H4 (cell line): ENCODE measurements at places on chromosomes 12 and 14. TPM values are rescaled to one million over a fixed set of nuclear protein-coding genes. Genes with fewer than 3 reads are reported as not detected.

Gene NRXN3
- 0.37 and 0.39 TPM in 2 replicates for total RNA-seq

Gene IAPP
- not detected in 2 replicates for total RNA-seq

DNA sequence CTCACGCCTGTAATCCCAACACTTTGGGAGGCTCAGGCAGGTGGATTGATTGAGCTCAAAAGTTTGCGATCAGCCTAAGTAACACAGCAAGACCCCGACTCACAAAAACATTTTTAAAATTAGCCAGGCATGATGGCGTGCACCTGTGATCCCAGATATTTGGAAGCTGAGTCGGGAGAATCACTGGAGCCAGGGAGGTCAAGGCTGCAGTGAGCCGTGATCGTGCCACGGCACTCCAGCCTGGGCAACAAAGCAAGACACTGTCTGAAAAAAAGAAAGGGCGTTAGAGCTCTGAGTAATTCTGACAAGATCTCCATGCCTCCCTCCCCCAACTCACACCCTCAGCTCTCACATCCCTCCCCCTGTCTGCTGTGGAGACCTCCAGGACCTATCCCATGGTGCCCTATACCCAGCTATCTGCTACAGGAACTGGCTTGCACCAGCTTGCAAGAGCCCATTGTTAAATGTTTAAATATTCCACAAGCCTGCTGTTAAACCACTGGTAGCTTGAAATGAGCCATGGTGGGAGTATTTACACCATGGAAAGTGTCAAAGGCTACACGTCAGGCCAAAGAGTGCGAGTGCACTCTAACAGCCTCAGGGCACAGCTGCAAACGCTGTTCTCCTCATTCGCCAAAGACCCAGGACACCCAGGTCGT lies 35.1 kb upstream of the PPP2R5C start:
- DNase-seq: no peak

Gene CPNE6
- total RNA-seq: not detected in 2 replicates

DNA sequence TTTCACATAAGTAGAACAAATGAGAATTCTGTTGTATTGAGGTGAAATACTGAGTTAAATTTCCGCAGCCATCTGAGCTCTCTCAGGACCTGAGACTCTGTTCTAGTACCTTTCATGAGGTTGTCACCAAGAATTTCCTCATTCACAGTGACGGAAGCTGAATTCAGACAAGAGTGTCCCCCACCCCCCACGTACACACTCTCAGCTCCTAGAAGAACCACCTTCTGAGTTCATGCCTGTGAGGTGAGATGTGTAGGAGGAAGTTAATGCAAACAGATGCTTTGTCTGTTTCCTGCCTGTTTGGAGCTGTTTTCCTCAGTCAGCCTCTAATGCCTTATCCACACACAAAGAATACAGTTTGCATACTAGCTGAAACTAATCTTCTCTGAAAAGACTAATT lies 18.2 kb downstream of the BICDL1 start:
- no peak for DNase-seq

GRCh38 chr14:44981198-44981597 lies 19.2 kb downstream of the TOGARAM1 start:
- DNase-seq: no peak

Gene TOX4
- 12.7 and 14.3 TPM in 2 replicates for total RNA-seq

DNA sequence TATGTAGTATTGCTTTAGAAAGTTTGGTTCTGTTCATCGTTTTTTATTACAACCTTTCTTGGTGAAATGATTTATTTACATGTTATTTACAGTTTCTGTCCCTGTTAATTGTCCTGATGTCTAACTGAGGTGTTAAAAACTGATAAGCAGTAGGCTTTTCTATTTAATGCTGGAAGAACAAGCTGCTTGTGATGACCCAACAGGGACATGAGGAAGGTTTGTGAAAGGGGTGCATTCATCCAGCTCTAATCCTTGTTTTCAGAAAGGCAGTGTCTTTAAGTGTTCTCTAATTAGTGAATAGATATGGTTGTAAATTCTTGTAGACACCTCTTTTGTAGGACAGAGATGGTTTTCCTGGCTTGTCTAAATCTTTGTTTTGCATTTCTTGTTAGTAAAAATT lies 191.4 kb downstream of the FOXA1 start:
- DNase-seq: no peak

DNA sequence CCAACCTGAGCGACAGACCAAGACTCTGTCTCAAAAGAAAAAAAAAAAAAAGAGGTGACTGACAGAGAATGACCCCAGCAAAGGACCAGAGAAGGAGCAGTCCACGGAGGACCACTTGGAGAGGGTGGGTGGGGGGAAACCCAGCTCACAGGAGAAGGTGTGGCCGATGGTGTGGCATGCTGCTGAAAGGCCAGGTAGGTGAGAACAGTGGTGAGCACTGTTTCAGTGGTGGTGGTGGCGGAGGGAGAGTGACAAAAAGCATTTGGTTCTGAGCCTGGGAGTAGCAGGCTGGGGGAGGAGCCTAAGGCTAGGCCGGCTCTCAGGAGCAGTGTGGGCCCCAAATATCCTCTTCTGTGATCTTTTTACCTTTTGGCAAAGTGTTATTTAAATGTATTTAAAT lies 63.8 kb downstream of the IRF2BPL start:
- DNase-seq: no peak

DNA sequence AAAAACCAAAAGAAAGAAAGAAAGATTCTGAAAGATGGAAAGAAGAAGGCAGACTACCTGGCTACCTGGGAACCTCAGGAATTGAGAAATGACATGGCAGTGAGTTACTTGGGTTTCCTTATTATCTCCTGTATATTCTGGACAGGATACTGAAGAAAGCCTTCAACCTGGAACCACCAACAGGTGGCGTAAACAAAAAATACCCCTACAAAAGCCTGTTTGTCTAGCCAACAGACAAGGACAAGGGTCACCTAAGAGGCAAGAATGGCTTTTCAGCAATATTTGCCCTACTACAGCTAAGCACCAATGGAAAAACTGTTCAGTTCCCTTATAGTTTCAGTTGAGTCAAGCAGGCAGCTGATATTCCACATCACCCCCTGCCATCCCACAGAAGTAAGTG lies 274.9 kb downstream of the GPHN start:
- DNase-seq: no peak

- no peak for DNase-seq
Observed at GRCh38 chr12:64742416-64742815, 16.8 kb downstream of the GNS start.

DNA sequence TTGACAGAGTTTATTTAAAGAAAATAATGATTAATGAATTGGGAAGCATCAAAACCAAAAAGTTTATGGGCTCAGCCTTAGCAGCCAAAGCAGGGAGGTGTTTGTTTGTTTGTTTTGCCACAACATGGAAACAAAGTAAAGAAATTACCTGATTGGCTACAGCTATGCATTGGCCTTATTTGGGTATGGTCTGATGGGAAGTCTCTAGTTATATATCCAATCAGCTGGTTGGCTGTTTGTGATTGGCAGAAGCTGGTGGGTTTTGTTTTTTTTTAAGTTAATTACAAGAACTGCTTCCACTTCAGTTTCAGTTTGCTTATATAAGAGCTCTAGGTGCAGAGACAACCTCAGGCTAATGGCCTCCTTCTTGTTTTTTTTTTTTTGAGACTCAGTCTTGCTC lies 4.6 kb upstream of the LEMD3 start:
- no peak for DNase-seq

DNA sequence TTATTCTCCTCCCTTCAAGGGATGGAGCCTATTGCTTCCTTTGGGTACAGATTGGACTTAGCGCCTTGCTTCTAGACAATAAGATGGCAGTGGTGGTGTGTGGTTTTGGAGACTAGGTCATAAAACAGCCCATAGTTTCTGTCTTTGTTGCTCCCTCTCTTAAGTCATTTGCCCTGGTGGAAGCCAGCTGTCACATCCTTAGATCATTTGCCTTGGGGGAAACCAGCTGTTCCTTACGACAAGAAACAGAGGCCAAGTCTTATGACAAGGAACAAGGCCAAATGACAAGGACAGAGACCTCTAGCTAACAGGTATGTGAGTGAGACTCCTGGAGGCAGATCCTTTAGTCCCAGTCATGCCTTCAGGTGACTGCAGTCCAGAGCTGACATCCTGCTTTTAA lies 9.2 kb upstream of the PALS1 start:
- DNase-seq: peak; percentile 38

Gene NTS
- 0.08 TPM in 1 of 2 replicates, not detected in the other for total RNA-seq

- no peak for DNase-seq
Observed at GRCh38 chr12:29782871-29783772, 620 bp downstream of the TMTC1 start.

GRCh38 chr12:62448436-62448835 lies 18.2 kb upstream of the MON2 start:
- DNase-seq: no peak

- no peak for DNase-seq
Observed at GRCh38 chr12:44592626-44593025, 283.5 kb downstream of the NELL2 start.

Gene PFKM
- 52.7 and 56.5 TPM in 2 replicates for total RNA-seq

GRCh38 chr14:58607131-58607951 lies 30.4 kb upstream of the DACT1 start:
- DNase-seq: no peak

DNA sequence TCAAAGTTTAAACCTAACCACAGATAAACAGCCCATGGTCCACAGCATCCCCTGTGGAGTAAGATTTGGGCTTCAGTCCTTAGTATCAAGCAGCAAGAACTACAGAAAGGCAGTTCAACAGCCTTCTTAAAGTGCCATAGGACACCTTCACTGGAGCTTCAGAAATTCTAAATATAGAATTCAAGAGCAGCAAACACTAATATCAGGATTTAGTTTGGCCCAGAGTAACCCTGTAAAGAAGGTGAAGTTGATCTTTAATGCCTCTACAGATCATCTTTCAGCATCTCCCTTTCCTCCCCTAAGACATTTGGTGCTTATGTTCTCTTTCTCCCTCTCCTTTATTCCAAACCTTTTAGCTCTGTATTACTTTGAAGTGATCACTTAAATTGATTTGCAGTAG lies 59.5 kb upstream of the ARHGAP5 start:
- DNase-seq: no peak

Gene LBHD2
- total RNA-seq: not detected in 2 replicates

DNA sequence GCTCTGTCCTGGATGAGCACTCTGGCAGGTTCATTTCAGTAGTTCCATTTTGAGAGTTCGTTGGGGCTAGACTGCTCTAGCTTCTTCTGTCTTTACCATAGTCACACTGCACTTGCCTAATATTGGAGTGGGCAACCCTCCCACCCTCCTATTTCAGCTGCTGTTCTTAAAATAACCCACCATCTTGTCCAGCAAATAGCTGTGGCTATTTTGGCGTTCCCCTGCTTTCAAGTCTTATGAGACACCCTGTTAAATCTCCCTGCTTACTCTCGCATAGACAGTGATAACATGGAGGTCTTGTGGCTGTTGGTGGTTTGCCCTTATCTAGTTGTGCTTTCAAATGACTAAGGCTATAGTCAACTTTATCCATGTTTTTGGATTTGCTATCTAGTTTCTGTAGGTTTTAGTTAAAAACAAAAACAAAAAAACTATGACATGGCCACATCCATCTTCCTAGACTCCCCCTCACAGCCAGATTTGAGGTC lies 65.5 kb downstream of the LRP6 start:
- DNase-seq: no peak

DNA sequence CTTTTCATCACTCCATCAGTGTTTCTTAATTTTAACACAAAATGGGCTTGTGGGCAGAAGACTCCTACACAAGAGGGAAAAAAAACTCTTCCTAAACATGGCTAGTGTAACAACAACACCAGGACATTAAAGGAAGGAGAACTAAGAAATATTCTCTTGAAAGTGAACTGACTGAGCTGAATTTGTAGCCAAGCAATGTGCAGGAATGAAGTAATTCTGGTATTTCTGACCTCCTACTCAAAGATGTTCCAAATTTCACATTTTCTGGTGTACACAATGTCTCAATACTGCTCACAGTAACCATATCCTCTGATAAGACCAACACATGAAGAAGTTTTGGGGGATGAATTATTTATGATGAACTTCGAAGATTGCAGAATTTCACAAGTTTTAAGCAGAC lies 357.3 kb downstream of the DUSP6 start:
- no peak for DNase-seq

GRCh38 chr12:123960856-123961255 lies 11.8 kb downstream of the CCDC92 start:
- no peak for DNase-seq

DNA sequence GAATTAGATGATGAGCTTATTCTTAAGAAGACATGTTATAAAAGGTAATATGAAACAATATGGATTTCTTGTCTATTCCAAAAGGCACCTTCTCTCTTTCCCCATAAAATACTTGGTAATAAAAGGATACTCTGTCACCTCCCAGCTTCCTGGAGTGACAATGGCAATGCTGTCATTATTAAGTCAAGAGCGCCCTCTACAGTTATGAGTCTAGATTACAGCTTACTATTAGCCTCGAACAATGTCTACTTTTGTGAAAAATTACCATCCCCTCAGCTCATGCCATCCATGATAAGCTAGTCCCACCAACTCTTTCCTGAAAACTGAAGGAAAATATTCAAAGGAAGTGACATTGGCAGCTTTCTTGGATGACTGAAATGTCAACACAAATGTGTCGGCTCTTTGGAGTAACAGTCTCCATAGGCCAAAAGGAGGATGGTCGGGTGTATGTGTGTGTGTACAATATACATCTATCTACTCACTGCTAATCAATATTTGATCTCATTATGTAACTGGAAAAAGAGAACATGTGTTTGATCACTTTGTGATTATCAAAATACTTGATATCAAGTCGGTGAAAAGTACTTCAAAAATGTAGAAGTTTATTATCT lies 48.7 kb upstream of the CDKN3 start:
- DNase-seq: peak; percentile 48

DNA sequence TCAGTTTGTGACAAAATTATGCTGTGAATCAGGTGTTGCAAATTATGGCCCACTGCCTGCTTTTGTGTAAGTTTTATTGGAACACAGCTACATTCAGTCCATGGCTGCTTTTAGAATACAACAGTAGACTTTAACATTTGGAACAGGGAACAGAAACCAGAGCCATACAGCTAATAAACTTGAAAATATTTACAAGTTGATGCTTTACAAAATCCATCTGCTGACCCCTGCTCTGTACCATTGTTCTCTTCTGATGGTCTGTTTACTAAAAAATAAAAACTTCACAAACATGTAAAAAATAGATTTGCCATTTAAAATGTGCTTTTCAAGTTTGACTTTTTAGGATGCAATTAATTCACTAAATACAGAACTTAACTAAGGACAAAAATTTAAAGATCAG lies 20.8 kb downstream of the PSMA3 start:
- DNase-seq: no peak

Gene OVCH1
- not detected in 2 replicates for total RNA-seq

- DNase-seq: no peak
Observed at GRCh38 chr12:45248095-45248494, 32.2 kb downstream of the ANO6 start.

DNA sequence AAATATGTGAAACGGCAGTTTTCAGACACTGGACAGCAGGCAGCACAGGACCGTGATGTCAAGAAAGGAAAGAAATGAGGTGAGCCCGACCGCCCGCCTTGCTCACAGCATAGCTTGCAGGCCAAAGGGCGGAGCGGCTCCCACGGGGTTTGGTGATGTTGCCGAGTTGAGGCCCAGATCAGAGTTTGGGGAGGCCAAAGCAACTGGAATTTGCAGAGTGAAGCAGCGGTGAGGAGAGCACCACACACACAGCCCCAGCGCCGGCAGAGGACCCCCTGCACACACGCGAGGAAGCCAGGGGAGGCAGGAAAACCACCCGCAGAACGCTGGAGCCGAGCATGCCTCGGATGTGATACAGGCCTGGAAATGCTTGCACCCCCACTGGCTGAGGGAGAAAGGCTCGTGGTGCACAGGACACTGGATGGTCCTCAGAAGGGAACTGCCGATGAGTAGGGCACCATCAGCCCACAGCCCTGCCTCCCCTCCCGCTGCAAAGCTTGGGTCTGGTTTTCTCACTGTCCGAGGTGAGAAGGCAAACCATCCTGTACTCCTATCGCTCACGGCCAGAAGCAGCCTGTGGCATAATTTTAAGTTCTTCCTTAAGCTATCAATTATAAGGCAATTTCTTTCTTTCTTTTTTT lies 25.7 kb upstream of the PLD4 start:
- DNase-seq: no peak
